Spleen (tissue), 13 donors: ENCODE measurements at places on chromosomes 12 and 14. TPM values are rescaled to one million over a fixed set of nuclear protein-coding genes. Genes with fewer than 3 reads are reported as not detected.

Gene IRAK3
- 143 TPM for total RNA-seq

Gene LPAR5
- 16.1 TPM for total RNA-seq

Gene SLC17A8
- total RNA-seq: not detected

Gene IQSEC3
- total RNA-seq: not detected

DNA sequence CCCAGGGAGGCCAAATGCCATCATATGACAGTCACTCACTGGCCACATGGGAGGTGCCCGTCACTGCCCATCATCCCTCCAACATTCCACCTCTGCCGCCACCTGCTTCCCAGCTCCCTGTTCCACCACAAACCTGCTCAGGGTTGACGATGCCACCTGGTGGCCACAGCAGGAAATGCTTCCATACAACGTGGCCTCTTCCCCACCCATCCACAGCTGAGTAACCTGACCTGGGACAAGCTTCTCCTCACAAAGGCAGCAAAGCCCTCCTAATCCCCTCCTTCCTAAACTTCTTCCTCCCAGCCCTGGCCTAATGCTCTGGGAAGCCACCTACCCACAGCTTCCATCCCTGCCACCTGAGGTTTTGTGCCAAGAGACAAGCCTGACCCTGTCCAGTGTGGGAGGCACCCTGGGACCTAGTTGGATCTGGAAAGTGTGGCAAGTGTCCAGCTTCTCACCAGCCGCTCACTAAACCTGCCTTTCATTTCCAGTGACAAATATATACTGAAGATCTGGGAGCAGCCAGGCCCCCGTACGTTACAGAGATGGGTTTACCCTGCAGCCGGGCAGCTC lies 4.3 kb downstream of the DEGS2 start:
- DNase-seq: no peak

Gene STON2
- 148 TPM for total RNA-seq
